ENCODE measurements at places on chromosomes 12 and 14.
A peak's percentile ranks its signal among the peaks of the same experiment; 100 is the strongest.

- DNase-seq, result peak; percentile 73
These were observed 25.6 kb upstream of the KRAS start for GRCh38 chr12:25276199-25276937.

- no peak for DNase-seq
These were observed 7.9 kb downstream of the DYNC1H1 start for GRCh38 chr14:101972126-101972866.

- DNase-seq, result no peak
These were observed 528.2 kb downstream of the MED13L start for GRCh38 chr12:115749071-115749841.

- no peak for DNase-seq
These were observed 72.9 kb upstream of the C14orf180 start for GRCh38 chr14:104506461-104507253.

GRCh38 chr14:99643343-99643742, 1.6 kb upstream of the HHIPL1 start:
- no peak for DNase-seq

GRCh38 chr12:442235-442884, 17.4 kb upstream of the B4GALNT3 start:
- peak; percentile 21 for DNase-seq

- DNase-seq, result no peak
These were observed 27.2 kb upstream of the MLXIP start for GRCh38 chr12:122051231-122051876.

GRCh38 chr12:52975204-52975603, 26.3 kb downstream of the KRT18 start:
- DNase-seq, result no peak

DNA sequence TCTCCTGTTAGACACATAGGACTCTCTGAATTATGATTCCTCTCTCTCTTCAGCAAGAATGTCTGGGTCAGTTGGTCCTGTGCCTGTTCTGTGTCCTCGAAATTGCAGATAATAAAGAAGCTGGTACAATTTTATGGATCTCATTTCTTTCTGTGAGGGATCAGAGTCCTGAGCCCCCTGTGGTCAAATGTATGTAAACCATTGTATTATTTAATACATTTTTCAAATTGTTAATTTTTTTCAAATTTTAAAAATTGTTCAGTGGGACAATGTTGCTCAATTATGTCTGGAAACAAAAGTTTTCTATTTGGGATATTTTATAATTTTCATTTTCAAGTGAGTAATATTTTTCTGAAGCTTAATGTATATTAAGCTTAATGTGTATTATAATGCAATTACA, 513.5 kb downstream of the CCER1 start:
- DNase-seq, result no peak

DNA sequence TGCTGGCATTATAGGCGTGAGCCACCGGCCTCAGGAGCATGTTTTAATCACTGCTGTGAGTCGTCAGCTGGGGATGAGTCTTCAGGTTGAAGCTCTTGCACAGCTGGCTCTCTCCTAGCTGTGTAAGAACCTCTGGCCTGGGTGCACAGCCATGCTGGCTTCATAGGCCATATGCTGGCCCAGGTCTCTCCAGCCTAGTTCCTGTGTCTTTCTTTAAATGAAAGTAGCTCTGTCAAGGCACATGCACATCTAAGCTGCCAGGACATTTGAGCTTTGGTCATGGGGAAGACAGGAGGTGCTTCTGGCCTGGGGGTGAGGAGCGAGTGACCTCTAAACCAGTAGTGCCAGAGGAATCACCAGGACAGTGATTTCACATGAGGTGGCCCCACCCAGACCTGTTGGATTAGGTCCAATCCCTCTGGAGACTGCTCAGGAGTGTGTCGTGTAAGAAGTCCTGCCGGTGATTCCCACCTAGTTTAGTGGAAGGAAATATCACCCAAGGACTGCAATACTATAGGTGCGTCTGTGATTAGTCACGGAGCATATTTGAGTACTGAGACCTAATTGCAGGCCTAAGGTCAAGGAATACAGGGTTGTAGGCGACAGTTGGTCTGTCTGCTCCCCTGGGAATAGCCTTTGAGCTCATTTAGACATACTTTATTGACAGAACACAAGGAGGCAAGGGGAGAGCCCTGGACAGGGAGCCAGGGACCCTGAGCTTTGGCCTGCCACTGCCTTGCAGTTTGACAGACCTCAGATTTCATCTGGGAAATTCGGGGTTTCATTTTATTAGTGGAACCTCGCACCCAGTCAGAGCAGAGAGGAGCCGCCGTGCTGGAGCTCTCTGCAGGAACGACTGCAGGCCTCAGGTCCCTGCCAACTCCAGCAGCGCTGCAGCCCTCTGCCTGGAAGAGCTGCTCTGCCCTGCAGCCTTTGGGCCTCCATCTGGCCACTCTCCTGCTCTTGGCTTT, 67.0 kb downstream of the ANKRD9 start:
- DNase-seq, result no peak

DNA sequence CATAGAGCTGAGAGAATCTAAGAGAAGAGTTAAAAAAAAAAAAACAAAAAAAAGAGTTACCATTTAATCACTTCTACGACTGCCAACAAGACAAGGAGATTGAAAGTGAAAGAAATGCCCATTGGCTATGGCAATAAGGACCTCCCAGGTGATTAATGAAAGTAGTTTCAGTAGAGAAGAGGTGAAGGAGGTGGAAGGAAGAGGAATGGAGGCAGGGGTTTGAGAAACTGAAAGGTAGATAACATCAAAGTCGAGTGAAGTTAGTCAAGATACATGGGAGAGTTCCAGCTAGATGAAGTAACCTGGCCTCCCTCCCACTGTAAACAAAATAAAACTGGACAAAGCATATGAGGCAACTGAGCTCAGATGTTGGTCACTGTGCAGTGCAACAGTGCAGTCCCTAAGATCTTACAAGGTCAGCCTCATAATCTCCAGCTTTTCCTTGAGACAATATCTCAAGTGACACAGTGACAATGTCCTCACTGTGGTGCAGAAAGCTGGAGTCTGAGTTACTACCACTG, 118.0 kb upstream of the CCDC198 start:
- DNase-seq, result no peak

DNA sequence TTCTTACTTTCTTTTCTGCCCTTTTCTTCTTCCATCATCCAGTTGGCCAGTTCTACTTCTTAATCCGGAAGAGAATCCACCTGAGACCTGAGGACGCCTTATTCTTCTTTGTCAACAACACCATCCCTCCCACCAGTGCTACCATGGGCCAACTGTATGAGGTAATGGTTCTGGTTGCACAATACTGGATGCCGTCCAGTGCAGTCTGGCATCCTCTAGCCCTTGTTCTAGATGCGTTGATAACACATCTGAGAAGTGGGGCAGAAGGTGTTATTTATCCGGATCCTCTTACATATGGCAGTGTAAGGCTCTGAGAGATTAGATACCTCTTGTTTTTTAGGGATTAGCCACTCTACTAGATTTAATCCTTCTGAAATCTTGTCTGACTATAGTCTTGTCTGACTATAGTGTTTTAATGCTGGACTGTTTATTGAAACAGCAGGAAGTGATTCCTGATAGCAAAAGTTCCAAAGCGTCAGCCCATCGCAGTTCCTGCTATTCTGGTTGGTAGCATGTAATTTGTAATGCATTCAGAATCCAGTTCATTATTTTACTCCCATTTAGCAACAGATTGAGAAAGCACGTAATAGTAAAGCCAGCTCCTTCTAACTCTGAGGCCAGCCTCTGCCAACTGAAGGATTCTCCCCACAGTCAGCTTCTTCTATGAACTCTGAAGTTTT, 7.9 kb downstream of the GABARAPL1 start:
- no peak for DNase-seq

DNA sequence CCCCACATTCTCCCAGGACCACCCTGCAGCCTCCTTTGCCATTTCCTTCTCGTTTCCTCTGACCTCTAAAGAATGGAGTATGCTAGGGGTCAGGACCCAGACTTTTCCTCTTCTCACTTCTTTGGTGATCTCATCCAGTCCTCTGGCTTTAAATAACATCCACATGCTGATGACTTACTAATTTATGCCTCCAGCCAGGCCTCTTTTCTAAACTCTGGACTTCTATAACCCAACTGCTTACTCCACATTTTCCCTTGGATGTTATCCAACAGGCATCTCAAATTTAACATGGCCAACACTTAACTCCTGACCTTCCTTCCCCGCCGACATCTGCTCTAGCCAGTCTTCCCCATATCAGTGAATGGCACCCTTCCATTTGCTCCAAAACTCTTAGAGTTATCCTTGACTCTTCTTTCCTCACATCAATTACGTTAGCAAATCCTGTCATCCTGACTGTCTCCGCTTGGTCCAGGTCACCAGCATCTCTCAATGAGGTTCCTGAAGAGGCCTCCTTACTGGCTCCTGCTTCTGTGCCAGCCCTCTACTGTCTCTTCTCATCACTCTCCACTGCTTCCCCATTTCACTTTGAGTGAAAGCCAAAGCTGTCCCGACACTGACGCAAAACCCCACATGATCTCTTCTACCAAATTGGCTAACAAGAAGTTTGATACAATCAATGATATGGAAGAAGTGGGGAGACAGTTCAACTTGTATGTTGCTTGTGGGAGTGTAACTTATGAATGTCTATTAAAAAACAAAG, 42.7 kb downstream of the TMBIM6 start:
- DNase-seq, result no peak

All from activated T-cell treated with anti-CD3 and anti-CD28 coated beads for 48 hours (primary cell).